ENCODE measurements at places on chromosomes 2 and 18. TPM values are rescaled to one million over a fixed set of nuclear protein-coding genes. Genes with fewer than 3 reads are reported as not detected.

DNA sequence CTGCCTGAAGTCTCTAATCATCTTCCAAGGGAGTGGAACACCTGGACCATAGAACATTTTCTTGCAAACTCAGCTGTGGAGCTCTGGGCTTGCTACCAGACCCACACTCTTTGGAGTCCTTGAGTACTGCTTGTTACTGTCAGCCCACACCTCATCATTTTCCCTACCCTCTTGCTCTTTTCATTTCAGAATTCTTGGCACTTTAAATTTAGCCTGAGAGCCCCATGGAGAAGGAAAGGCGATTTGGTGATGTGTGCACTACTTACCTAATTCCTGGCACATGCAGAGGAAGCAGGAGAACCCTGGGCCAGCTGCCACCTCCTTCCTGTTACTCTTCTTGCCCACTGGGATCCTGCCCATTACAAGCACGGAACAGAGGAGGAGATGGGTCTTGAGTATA is 31.7 kb downstream of the TMEM178A start:
- DNase-seq: no peak

SEPTIN10 gene
- 107 TPM for polyA plus RNA-seq

- DNase-seq: no peak
Observed at GRCh38 chr2:26550276-26551015, 72.5 kb upstream of the OTOF start.

GRCh38 chr2:57146951-57147350 is 899.7 kb upstream of the VRK2 start:
- no peak for DNase-seq

FAM228A gene
- polyA plus RNA-seq: 1.4 TPM

DNAH7 gene
- polyA plus RNA-seq: 9.4 TPM

CARF gene
- 11.2 TPM for polyA plus RNA-seq

DNA sequence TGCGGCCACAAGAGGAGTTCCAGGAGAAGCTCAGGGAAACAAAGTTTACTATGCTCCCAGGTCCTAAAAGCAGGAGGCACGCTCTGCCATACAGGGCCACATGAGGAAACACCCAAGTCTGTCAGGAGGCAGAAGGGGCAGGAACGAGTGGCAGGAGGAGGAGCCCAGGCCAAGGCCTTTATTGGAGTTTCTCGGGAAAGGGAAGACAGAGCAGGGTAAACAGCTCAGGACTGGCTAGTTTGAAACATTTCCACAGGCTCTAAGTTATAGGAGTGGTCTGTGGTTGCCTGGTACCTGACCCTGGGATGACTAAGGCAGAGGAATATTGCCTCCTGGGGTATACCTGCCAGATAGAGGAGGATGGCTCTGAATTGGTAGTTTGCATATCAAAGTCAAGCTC is 3.7 kb upstream of the ZNF638 start:
- DNase-seq: no peak

Measured in left renal cortex interstitium (tissue), 4 donors.